ENCODE measurements at places on chromosomes 3 and 15.

DNA sequence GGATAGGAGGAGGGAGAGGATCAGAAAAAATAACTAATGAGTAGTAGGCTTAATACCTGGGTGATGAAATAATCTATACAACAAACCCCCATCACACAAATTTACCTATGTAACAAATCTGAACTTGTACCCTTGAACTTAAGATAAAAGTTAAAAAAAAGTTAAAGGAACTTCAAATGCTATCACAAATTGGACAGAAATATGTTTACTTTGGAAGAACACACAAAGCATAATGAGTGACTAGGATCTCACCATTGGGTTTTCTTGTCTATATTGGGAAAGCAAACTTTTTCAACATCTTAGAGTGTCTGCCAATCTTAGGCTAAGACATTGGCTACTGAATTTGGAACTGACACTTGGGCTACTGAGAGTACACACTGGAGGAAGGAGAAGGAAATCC lies 140.4 kb downstream of the THRB start:
- no peak for DNase-seq

DNA sequence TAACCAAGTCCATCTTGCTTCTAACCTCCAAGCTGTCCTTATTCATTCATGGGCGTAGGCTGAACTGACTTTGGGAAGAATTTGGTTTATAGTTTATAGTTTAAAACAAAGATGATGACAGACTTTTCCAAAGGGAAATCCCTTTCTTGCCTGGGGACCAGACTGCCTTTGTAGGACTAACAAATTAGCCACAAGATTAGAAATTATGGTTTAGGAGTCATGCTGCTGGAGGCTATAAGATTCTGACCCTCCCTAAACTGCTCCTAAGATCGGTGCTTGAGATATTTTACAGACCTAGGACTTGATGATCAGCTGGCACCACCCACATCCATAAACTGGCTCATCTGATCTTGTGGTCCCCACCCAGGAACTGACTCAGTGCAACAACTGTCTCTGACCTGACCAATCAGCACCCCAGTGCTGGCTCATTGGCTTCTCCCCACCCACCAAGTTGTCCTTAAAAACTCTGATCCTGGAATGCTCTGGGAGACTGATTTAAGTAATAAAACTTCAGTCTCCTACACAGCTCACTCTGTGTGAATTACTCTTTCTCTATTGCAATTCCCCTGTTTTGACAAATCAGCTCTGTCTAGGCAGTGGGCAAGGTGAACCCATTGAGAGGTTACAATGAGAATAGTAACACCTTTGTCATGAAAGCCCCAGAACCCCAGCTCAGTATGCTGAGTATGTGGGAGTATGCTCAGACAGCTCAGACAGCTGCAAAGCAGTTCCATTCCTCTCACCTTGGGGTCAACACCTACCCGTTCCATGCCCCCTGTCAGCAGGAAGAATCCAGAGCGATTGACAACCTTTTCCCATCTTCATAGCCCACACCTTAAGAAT lies 51.6 kb upstream of the C15orf39 start:
- no peak for DNase-seq

DNA sequence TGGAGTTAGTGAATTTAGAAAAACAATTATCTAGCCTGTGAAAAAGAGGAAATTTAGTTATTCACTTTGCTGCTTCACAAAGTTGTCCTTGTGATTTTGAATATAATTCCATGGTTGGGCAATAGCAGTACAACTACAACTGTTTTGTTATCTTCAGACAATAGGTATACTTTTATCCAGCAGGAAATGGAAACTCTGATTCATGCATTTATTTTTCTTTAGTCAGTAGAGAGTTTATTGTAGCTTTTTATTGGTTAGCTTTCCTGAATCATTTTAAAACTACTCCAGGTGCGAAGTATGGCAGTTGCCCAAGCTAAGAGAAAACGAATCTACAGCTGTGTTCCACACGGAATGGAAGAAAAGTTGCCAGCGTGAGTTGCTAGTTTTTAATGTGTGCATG lies 80.3 kb downstream of the TM4SF4 start:
- no peak for DNase-seq

DNA sequence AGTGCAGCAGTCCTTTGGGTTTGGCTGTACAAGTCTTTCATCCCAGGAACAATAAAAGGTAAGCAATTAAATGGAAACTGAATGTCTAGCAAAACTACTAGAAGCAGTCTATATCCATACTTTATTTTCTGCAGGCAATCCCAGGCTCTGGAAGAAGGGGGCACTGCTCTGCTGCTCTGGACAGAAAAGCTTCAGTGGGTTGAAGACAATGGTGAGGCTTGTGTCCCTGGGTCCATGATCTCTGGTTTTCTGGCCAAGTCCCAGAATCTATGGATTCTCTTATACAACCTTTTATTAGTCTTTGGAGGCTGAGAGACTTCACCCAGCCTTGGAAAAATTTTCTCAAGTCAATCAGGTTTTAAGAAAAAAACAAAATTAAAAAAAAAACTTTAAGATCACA lies 35.6 kb downstream of the SCAP start:
- no peak for DNase-seq

- no peak for DNase-seq
These were observed 66.6 kb downstream of the KCNMB2 start for GRCh38 chr3:178602856-178603255.

- no peak for DNase-seq
These were observed 54.6 kb downstream of the PLD1 start for GRCh38 chr3:171755656-171756055.

GRCh38 chr3:4336850-4337546 lies 33.8 kb downstream of the SETMAR start:
- DNase-seq, result no peak

GRCh38 chr3:54970895-54971294 lies 43.0 kb upstream of the LRTM1 start:
- DNase-seq, result no peak

GRCh38 chr15:55420171-55420866 lies 12.0 kb downstream of the PIERCE2 start:
- no peak for DNase-seq

DNA sequence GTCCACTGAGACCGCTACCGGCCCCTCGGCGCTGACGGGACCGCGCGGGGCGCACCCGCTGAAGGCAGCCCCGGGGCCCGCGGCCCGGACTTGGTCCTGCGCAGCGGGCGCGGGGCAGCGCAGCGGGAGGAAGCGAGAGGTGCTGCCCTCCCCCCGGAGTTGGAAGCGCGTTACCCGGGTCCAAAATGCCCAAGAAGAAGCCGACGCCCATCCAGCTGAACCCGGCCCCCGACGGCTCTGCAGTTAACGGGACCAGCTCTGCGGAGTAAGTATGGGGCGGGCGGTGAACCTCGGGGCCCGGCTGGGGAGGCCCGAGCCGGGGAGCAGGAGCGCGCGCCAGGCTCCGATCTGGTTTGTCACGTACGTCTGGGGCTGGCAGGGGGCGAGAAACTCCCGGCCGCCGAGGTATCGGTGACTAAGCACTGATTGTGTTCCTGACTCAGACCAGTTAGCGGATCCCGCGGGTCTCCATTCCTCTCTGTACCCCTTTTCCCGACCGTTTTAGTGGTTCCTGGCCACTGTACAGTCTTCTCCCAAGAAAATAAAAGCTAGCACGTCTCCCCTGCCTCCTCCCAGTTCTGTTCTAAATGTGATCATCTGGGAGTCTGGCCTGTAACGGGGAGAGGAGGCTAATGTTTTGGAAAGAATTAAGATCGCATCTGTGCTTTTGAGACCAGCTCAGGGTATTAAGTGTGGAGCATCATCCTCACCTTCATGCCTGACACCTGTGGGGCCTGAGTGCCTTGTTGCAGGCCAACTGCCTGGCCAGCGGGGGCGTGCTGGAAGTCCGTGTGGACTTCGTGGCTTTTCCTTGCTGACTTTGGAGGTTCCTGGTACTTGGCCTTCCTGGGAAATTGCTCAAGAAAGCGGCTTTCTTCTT lies 691 bp downstream of the MAP2K1 start:
- DNase-seq, result peak; percentile 85

Data from activated naive CD4-positive, alpha-beta T cell treated with Interleukin-2 at 50 U/mL for 16 hours (primary cell).